ENCODE measurements at places on chromosomes 13 and 19.

DNA sequence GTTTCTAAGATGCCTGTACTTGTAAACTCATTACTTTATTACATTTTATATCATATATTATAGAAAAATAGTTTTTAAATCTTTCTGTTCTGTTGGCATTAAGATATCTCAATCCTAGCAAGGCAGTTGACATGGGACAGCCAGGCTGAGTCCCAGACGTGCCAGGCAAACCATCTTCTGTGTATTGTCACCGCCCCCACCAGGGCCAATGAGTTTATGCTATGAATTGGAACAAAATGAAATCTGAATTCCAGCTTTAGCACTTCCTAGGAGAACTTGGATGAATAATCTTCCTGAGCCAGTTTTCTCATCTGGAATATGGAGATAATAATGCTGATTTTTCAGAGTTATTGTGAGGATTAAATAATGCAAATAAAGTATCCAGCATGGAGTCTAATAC is 79.9 kb upstream of the GSX1 start:
- DNase-seq, result no peak

- DNase-seq, result no peak
Measured at GRCh38 chr13:65468628-65469027, 1761.5 kb downstream of the PCDH9 start.

- no peak for DNase-seq
Measured at GRCh38 chr13:106537521-106537920, 2.1 kb upstream of the EFNB2 start.

GRCh38 chr13:102261809-102262208 is 140.0 kb downstream of the FGF14 start:
- DNase-seq, result no peak

GRCh38 chr13:40394304-40394985 is 272.0 kb downstream of the FOXO1 start:
- DNase-seq, result no peak

DNA sequence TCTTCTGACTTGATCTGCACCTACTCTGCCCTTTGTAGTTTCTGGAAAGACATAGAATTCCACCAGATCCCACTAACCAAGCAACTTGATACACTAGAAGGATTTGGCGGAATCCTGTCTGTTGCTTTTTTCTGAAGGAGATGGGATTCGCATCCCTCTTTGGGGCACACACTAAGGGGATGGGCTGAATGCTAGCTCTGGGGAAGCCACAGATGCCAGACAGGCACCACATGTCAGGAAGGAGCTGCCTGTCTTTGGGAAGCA is 52.1 kb downstream of the SERP2 start:
- DNase-seq, result no peak

DNA sequence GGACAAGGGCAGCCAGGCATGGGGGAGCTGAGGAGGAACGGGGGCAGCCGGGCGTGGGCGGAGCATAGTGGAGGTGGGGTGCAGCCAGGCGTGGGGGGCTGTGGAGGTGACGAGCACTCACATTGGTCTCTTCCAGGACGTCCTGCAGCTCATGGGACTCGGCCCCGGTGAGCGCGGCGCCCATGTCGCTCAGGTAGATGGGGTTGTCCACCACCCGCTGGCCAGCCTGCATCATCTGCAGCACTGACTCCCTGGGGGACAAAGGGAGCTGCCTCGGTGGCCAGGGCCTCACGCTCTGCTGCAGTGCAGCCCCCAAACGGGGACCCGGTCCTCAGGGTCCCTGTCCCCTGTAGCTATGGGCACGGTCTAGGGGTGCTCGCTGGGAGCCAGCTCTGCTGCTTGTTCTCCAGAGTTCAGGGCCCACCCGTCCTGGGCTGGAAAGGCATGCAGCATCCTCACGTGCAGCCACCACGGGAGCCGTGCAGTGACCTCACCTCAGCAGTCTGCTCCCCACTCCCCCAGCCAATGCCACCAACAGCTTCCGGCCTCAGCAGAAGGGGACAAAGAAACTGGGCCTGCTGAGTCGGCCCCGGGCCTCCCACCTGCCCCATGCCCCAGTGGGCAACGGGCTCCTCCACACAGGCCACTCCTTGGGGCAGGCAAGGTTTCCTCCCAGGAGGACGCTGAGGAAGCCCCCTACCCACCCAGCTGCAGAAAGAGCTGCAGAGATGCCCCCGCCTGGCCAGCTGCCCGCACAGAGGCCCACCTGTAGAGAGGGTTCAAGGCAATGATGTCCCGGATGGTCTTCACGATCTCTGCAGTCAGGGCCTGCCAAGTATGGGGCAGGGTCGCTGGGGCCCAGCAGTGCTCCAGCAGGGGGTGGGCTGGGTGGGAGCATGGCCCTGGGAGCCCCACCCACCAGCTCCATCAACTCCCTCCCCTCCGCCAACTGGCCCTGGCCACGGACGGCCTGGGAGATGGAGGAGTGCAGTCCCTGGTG is 12.1 kb downstream of the LONP1 start:
- no peak for DNase-seq

- DNase-seq, result no peak
Measured at GRCh38 chr19:30908262-30908771, 440.9 kb downstream of the TSHZ3 start.

- DNase-seq, result peak; percentile 78
Measured at GRCh38 chr19:11339254-11340098, at the start of gene RAB3D. Gene RAB3D, minus strand, starts transcription at chr19:11339657. Its CDS starts 2,258 bp downstream, at chr19:11337399.

DNA sequence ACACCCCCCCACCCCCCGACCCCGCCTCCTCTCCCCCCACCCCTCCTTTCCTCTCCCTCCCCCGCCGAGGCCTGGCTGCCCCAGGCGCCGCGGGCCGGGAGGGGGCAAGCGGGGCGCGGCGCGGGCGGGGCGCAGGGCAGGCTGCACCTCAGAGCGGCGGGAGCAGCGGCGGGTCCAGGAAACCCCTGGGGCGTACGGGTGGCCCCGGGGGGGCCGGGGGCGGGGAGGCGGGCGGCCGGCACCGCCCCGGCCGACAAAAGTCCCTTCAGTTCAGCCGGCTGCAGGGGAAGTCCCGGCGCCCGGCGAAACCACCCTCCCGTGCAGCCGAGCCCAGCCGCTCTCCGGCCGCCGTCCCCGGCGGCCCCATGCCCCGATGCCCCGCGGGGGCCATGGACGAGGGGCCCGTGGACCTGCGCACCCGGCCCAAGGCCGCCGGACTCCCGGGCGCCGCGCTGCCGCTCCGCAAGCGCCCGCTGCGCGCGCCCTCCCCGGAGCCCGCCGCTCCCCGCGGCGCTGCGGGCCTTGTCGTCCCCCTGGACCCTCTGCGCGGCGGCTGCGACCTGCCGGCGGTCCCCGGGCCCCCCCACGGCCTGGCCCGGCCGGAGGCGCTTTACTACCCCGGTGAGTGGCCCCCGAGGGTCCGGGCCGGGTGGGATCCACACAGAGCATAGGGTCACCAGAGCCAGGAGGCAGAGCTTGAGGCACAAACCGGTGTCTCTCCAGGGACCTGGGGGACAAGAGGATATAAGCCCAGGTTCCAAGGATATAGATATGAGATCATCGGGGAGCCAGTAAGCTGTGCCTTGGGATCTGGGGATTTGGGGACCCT is at the start of gene BCL3:
TSS of gene BCL3 (plus strand) at position 283 of the 829 bp plus-strand sequence. CDS start at position 366, 83 bp downstream.
- peak; percentile 92 for DNase-seq

DNA sequence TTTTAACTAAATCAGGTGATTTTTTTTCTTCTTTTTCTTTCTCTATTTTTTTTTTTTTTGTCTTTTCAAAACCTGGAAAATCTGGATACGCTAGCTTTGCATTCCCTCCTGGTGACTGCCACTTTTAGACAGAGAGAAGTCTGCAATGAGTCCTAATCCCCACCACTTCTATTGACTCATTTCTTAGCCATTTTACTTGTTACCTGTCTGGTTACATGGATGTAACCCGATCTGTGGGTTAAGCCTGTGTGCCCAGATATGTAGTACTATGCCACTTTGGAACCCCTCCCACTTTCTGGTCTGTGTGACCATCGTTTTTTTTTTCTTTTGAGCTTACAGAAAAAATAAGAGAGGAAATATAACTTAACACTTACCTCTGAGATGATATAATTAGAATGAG is 817.8 kb upstream of the PCDH9 start:
- DNase-seq, result no peak

DNA sequence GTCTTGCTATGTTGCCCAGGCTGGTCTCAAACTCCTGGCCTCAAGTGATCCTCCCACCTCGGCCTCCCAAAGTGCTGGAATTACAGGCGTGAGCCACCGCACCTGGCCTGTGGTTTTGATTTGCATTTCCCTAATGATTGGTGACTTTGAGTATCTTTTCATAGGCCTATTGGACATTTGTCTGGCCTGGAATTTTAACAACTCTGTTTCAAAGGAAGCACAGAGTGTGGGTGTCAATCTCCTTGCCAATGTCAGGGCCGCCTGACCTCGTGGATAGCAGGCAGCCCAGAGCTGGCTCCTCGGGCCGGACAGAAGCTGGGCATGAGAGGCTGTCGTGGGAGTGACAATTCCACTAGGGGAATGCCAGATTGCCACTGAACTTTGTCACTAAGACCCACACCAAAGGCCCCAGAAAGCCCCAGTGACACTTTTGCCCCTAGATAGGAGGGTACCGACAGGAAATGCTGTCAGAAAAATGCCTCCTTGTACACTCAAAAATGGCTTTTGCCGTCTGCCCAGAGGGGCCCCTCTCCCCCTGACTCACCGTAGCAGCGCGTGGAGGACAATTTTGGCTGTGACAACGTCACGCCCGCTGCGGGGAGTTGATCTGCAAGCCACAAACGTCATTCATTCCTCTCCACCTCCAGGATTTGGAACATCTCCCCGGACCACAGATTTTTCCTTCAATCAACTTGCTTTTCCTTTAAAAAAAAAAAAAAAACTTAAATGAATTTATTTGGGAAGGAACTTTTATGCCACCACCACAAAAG is 11.7 kb upstream of the ADGRE5 start:
- peak; percentile 24 for DNase-seq

DNA sequence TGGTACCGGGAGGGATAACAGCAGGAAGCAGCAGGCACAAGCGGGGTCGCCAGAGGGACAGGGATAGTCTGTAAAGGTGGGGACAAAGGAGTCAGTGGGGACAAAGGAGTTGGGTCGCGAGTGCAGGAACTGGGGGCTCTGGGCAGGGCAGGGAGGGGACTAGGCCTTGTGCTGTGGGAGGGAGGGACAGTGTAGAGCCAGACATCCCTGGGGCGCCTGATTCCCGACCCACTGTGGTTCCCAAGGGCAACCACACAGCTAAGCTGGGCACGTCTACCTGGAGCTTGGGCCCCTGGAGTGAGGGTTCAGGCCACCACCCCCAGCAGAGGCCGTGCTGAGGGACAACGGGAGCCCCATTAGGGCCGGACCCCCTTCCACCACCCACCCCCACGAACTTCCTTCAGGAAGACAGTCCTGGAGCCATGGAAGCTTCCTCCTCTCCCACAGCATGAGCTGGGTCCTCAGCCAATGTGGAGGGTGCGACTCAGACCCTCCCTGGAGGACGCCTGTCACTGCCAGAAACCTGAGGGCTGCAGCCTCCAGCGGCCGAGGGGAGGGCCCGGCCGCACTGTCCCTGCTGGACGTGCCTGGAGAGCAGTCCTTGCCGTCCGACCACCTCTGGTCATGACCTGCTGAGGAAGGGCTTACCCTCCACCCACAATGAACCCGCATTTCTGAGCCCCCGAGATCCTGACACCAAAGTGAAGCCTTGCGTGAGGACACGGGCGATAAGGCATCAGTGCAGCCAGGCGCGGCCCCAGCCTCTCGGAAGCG is 77.9 kb downstream of the SPACA7 start:
- DNase-seq, result no peak

DNA sequence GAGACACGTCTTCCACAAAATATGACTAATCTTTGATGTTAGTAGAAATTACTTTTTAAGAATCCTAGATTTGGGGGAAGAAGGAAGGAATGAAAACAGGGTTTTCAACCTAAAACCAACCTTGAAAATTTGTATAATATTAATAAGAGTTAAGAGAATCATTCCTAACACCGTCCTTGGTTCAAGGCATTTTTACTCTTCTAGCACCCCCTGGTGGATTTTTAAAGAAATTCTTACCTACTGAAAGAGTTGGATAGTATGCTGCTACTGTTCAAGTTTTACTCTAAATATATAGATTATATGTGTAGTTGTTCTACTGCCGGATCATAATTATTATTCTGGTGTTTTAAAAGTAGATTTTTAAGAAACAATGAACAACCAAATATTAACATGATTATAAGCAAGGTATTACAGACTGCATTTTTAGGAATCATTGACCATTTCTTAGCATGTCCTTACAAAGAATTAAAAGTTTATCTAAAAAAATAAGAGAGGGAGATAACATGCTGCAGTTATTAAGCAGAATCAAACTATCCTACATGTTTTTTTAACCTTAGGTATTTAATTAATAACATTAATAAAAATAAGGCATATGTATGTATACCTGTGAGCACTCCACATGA is 7.4 kb upstream of the SLITRK6 start:
- no peak for DNase-seq

DNA sequence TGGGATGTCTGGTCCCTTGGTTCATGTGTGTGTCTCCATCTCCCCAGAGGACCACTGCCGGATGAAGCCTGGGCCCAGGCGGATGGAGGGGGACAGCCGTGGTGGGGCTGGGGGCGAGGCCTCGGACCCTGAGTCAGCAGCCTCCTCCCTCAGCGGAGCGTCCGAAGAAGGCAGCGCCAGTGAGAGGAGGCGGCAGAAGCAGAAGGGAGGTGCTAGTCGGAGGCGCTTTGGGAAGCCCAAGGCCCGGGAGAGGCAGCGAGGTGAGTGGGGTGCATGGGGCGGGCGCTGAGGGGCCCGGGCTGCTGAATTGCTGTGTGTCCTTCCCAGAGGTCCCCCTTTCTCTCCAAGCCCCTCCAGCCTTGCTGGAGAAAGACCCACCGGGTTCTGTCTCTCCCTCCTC is 3.2 kb downstream of the CCDC106 start:
- DNase-seq, result no peak

DNA sequence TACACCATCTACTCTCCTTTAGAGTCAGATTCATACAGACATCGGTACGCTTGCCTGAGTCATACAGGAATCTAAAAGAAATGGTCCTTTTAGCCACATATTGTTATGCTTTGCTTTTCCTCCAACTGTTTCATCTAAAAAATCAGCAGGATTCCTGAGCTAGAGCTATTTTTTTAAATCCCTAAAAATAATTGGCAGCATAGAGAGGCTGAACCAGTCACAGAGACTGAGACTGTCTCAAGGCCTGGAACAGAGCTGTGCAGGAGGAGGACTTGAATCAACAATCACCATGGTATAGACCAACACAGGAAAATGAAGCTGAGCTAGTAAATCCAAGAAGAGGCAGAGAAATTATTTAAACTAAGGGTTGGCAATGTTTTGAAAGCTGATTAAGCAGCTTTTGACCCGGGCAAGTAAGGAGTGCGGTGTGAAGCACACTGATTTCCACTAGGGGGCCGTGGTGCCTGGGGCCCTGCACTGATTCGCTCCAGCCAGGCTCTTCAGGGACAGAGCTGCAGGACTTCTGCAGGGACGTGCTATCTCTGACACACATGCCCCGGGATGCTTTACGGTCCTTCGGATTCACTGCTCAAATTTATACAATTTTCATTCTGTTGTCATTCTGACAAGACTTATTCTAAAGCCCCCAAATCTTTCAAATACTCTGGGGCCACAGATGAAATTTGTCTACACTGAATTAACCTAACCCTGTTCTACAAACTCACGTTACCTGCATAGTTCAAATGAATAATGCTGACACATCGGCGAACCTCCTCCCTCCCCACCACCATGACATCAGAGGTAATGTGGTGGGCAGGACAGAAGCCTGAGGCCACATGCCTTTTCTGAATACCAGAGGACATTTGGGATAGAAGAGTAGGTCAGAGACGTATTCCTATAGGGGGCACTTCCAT is 87.6 kb upstream of the SLC15A1 start:
- DNase-seq, result peak; percentile 62

GRCh38 chr13:90420683-90421082 is 926.8 kb upstream of the MIR17HG start:
- no peak for DNase-seq

- no peak for DNase-seq
Measured at GRCh38 chr19:32580353-32580900, 563 bp upstream of the PDCD5 start.

GRCh38 chr13:34878329-34878728 is 63.7 kb upstream of the NBEA start:
- no peak for DNase-seq

Data from MG63 (cell line).